Activated B cell treated with CpG ODN at 0.5 μM for 24 hours (primary cell): ENCODE measurements at places on chromosomes 12 and 14. TPM values are rescaled to one million over a fixed set of nuclear protein-coding genes. Genes with fewer than 3 reads are reported as not detected.

Gene SOAT2
- total RNA-seq, result not detected in 2 replicates

Gene EGLN3
- 0.33 and 0.46 TPM in 2 replicates for total RNA-seq

Gene CNOT2
- total RNA-seq, result 92.4 and 98.1 TPM in 2 replicates

Gene SLC6A13
- 0.38 TPM in 1 of 2 replicates, not detected in the other for total RNA-seq

Gene GYS2
- total RNA-seq, result not detected in 2 replicates

Gene RNF212B
- not detected in 2 replicates for total RNA-seq

Gene ABCD2
- 1.4 and 1.8 TPM in 2 replicates for total RNA-seq

Gene GPX2
- not detected in 2 replicates for total RNA-seq
